ENCODE measurements at places on chromosomes 6 and 20. TPM values are rescaled to one million over a fixed set of nuclear protein-coding genes. Genes with fewer than 3 reads are reported as not detected.

Gene BMP6
- 0.21 TPM for total RNA-seq

Gene SIRPA
- 8.5 TPM for total RNA-seq

Gene HRH3
- not detected for total RNA-seq

Gene TTLL9
- not detected for total RNA-seq

Gene LSM2
- total RNA-seq = 35.5 TPM

Gene IER3
- 273 TPM for total RNA-seq

Gene SLC17A1
- not detected for total RNA-seq

Gene SERPINB6
- total RNA-seq = 30.4 TPM

Gene LIN28B
- not detected for total RNA-seq

Gene CYP39A1
- 6.5 TPM for total RNA-seq

Gene ZNFX1
- total RNA-seq = 53.4 TPM

Gene TULP1
- total RNA-seq = not detected

Gene BPIFA1
- 24.0 TPM for total RNA-seq

Gene ULBP1
- total RNA-seq = 9.6 TPM

Gene BMP5
- total RNA-seq = not detected

Gene AKAP7
- total RNA-seq = 2.7 TPM

Gene TSPO2
- not detected for total RNA-seq

Gene SIRPB1
- not detected for total RNA-seq

Gene PRL
- not detected for total RNA-seq

Gene RNASET2
- 28.0 TPM for total RNA-seq

Gene MAD2L1BP
- total RNA-seq = 23.3 TPM

Gene LHFPL5
- 0.07 TPM for total RNA-seq

Gene RGL2
- 40.4 TPM for total RNA-seq

Gene RNF182
- total RNA-seq = 0.07 TPM

Gene SPATS1
- not detected for total RNA-seq

Gene RFX6
- not detected for total RNA-seq

Gene KIFC1
- total RNA-seq = 0.68 TPM

Gene GTSF1L
- total RNA-seq = not detected

Gene ERGIC3
- 335 TPM for total RNA-seq

Gene TFAP2C
- 8.2 TPM for total RNA-seq

Gene PCSK2
- total RNA-seq = not detected

Gene TGIF2
- total RNA-seq = 8.5 TPM

Gene TREML1
- not detected for total RNA-seq

Gene UNC5CL
- total RNA-seq = 0.14 TPM

Gene MATN4
- 0.14 TPM for total RNA-seq

Gene MLIP
- total RNA-seq = 2.8 TPM

Gene TAF11
- 23.1 TPM for total RNA-seq

Gene SDC4
- 303 TPM for total RNA-seq

Gene CRYBG1
- 58.4 TPM for total RNA-seq

Gene B3GALT4
- total RNA-seq = 2.7 TPM

Gene OPRM1
- total RNA-seq = not detected

Gene ZNF334
- total RNA-seq = 7.9 TPM

Gene CST11
- not detected for total RNA-seq

Gene PTP4A1
- 414 TPM for total RNA-seq

Gene LINC00237
- not detected for total RNA-seq

Gene DPPA5
- total RNA-seq = not detected

Gene FAM184A
- total RNA-seq = 0.07 TPM

Gene GUCA1A
- total RNA-seq = not detected

Gene CUTA
- total RNA-seq = 62.1 TPM

Gene MUC21
- not detected for total RNA-seq

Gene PSMB8
- 29.1 TPM for total RNA-seq

Gene SNHG17
- total RNA-seq = 25.5 TPM
